NCI-H2081 treated with DMSO at 0.1 percent for 48 hours (cell line): ENCODE measurements at places on chromosomes 11 and 22.

DNA sequence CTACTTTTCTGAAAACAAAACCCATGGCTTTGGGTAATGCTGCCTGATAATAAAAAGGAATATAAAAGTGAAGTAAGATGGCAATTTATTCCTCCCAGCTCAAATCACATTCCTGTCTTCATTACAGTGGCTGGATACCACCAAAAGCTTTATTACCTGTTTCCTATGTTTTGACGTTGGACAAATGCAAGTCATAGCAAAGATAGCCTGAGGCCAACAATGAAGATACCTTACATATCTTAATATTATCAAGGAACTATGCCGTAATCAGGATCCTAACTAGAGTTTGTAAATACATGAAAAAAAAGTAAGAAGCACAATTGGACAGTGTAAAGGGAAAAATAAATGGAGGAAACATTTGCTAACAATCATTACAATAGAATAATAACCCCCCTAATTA is 202.4 kb downstream of the SOX6 start:
- no peak for DNase-seq

- DNase-seq = no peak
Observed at GRCh38 chr11:125211191-125211947, 46.8 kb downstream of the PKNOX2 start.

- no peak for DNase-seq
Observed at GRCh38 chr22:39773976-39774539, 119.5 kb downstream of the ENTHD1 start.

GRCh38 chr11:85647604-85648299 is at the start of gene TMEM126A:
TSS of gene TMEM126A (plus strand) at chr11:85647967. CDS start at chr11:85650256, 2,289 bp downstream.
- DNase-seq = peak; percentile 53

DNA sequence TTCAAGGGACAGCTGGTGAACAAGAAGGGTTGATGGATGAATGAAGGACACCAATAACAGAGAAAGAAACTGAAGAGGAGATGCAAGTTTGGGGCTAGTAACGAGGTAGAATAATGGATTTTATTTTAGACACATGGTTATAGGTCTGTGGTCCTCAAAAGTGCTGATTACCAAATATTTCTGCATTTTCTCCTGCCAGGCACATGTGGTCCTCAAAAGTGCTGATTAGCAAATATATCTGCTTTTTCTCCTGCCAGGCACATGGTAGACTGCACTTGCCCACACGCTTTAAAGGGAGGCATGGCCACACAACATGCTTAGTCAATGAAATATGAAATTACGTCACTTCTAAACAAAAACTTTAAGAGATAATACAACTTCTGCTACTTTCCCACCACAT is 373.1 kb upstream of the SYN3 start:
- DNase-seq = no peak

DNA sequence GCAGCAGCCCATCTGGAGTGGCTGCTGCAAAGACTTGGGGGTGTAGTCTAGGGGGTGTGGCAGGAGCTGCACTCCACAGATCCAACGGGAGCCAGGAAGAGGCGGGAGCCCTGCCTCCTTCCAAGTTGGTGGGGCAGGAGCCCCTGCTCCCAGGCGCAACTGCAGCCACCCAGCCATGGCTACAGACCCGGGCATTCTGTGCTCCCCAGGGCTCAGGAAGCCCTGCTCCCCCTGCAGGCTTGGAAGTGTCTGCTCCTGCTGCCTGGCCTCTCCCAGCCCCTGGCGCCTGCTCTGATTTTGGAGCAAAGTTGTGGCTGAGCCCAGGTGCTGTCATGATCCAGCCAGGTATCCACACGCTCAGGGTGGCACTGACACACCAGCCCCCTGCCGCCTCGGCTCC is 58.5 kb downstream of the CCDC34 start:
- no peak for DNase-seq

- DNase-seq = no peak
Observed at GRCh38 chr22:25484521-25485315, 79.8 kb upstream of the GRK3 start.

GRCh38 chr11:8329847-8330361 is 66.2 kb upstream of the LMO1 start:
- no peak for DNase-seq

DNA sequence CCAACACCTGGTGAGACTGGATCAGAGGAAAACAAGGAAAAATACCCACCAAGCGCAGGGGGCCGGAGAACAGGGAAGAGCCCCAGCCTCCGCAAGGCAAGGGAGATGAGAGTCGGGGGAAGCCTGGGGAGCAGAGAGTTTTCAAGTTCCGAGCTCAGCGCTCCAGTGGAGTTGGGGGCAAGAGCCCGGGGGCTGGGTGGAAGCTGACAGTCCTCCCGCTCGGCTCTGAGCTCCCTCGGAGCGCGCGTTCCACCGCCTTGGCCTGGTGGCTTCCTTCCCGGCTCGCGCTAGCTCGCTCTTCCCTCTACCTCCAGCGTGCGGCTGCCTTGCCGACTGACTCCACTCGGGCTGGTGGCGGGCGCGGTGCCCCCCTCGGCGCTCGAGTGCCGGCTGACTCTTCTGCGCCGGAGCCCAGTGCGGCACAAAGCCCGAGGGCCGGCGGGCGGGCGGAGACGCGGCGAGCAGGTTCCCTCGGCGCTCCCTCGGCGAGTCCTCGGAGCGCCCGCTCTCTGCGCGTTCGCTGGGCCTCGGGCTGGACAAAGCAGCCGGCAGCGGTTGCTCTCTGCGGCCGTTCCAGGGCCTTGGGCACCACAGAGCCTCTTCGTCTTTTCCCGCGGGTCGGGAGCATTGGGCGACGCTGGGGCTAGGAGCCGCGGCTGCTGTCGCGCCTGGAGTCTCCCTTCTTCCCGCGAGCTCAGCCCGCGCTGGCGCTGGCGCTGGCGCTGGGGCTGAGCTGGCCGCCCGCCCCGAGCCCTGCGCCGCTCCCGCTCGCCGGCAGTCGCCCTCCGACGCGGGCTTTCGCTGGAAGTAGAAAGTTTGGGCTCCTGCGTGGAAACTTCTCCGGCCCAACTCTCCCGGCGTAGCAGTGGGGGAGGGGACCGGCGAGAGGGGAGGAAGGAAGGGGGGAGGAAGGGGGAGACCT is 1.0 kb downstream of the PAX6 start:
- no peak for DNase-seq

DNA sequence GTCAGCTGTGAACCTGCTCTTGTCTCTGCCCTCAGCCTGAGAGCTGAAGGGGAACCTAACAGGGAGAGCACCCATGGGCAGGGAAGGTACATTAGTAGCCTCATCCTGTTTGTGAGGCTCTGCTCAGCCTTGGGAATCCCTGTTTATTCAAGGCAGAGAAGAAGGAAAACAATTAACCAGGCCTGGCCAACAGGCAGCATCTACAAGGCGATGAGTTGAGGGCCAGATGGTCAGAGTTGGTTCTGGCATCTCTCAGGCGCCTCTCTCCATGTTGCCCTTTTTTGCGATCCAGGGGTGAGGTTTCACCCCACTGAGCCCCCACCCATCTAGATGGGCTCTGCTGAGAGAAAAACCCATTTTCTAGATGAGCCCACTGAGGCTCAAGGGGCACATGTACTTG is 54.0 kb upstream of the TOP3B start:
- DNase-seq = no peak

GRCh38 chr22:42324990-42325710 is 54.7 kb upstream of the TCF20 start:
- no peak for DNase-seq

- no peak for DNase-seq
Observed at GRCh38 chr11:14081581-14082231, 119.2 kb downstream of the SPON1 start.
